ENCODE measurements at places on chromosomes 3 and 15. TPM values are rescaled to one million over a fixed set of nuclear protein-coding genes. Genes with fewer than 3 reads are reported as not detected.

The DENND4A gene
- total RNA-seq = 6.0 TPM

The FEZF2 gene
- total RNA-seq = not detected

The FGD5 gene
- not detected for total RNA-seq

The NR2F2 gene
- 23.6 TPM for total RNA-seq

The ZCWPW2 gene
- not detected for total RNA-seq

The AHSG gene
- not detected for total RNA-seq

The RPL29 gene
- total RNA-seq = 1,332 TPM

The LSM3 gene
- 21.4 TPM for total RNA-seq

The SENP5 gene
- 6.5 TPM for total RNA-seq

The ARPC4 gene
- 148 TPM for total RNA-seq

The BUB1B gene
- total RNA-seq = 33.0 TPM

The RBP2 gene
- total RNA-seq = not detected

The PTH1R gene
- 0.28 TPM for total RNA-seq

The SLC2A2 gene
- total RNA-seq = not detected

The SPCS1 gene
- total RNA-seq = 168 TPM

The GOLGA6L25 gene
- not detected for total RNA-seq

The NR1I2 gene
- total RNA-seq = not detected

The GOLGA6D gene
- total RNA-seq = not detected

The ZNF860 gene
- total RNA-seq = 1.0 TPM

The MOBP gene
- 0.02 TPM for total RNA-seq

The TGM4 gene
- total RNA-seq = 0.05 TPM

The PPP1R14D gene
- total RNA-seq = 0.28 TPM

The EFCC1 gene
- total RNA-seq = not detected

The HDC gene
- not detected for total RNA-seq

The GUCA1C gene
- not detected for total RNA-seq

The TTLL13 gene
- 0.16 TPM for total RNA-seq

The MUSTN1 gene
- total RNA-seq = not detected

The GOLGA8J gene
- not detected for total RNA-seq

The PAK6 gene
- total RNA-seq = 0.14 TPM

The CDCP1 gene
- 15.3 TPM for total RNA-seq

The SH3GL3 gene
- 0.68 TPM for total RNA-seq

The CLRN1 gene
- not detected for total RNA-seq

The LINGO1 gene
- total RNA-seq = 8.4 TPM

The BHLHE40 gene
- 115 TPM for total RNA-seq

The IMPG2 gene
- total RNA-seq = not detected

The DUOXA1 gene
- 0.18 TPM for total RNA-seq

The SH2D7 gene
- total RNA-seq = not detected

The BSN gene
- 0.17 TPM for total RNA-seq

The TIMP4 gene
- total RNA-seq = 14.6 TPM

The GPR149 gene
- not detected for total RNA-seq

The CIB2 gene
- 32.3 TPM for total RNA-seq

The MYZAP gene
- total RNA-seq = 0.51 TPM

The ACVR2B gene
- total RNA-seq = 2.6 TPM

The GABRR3 gene
- not detected for total RNA-seq

The GRK7 gene
- not detected for total RNA-seq

The FAM107A gene
- total RNA-seq = not detected
